IPS-NIHi11 (cell line): ENCODE measurements at places on chromosomes 13 and 19.

GRCh38 chr13:112635323-112635722 is 47.4 kb upstream of the TUBGCP3 start:
- DNase-seq = no peak

GRCh38 chr13:97849305-97849704 is 104.2 kb upstream of the IPO5 start:
- DNase-seq = peak; percentile 55

- DNase-seq = no peak
Measured at GRCh38 chr13:73585236-73585635, 526.4 kb downstream of the KLF5 start.

- no peak for DNase-seq
Measured at GRCh38 chr13:97003071-97003470, 8.8 kb upstream of the OXGR1 start.

DNA sequence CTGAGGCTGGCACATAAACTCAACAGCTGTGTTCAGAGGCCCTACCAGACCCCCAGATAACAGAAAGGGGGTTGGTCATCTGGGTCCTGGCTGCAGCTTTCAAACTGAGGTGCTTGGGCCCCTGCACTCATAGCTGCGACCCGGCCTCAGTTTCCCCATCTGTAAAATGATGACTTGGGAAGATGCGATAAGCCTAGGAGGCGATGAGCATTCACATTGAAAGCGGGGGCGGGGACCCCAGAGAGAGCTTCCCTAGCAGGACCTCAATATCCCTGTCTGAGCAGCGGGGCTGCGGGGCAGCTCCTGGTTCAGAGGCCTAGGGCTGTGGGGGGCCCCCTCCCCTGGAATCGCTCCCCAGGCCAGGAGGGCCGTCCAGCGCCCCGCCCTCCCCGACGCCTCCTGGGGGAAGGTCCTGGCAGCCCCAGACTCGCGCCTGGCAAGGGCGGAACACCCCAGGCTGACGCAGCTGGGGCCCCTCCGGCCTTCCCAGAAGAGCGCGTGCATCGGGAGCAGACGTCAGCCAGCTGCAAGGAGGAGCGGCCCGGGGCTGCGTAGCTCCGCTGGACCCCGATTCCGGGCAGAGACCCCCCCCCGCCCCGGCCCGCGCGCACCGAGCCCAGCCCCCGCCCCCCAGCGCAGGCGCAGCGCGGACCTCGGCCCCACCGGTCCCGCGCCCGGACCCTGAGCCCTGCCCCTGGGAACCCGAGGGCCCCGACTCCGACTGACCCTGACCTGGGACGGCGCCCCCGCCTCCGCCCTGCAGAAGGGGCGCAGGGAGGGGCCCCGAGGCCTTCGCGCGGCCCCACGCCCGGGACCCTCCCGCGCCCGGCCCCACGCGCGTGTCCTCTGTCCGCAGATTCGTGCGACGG is 3.5 kb downstream of the FSTL3 start:
- DNase-seq = peak; percentile 65

DNA sequence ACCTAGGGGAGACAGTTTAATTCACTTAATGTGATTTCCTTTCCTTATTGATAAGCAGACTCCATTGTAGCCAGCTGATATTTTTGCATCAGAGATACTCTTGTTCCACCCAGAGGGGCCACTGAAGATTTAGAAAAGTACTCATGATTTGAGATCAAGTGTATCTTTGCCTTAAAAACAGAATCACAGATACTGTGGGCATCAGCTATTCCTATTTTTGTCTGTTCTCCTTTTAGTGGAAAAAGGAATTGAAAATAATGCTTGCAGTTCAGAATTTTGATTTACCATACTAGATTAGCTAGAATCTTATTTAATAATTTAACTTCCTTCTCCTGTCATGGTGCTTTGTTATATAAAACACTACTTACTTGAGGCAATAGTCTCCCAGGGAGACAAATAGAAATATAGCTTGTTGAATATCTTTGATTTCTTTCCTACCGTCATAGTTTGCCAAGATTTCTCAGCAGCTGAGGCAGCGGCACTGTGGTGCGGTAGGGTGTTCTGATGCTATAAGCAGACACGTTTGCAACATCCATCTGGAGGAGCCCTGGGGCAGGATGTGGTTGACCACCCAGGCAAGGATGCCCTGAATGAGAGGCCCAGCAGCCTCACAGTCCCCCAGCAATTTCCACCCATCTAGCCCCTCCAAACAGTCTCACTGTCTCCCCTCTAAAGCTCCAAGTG is 47.0 kb upstream of the RAP2A start:
- no peak for DNase-seq

DNA sequence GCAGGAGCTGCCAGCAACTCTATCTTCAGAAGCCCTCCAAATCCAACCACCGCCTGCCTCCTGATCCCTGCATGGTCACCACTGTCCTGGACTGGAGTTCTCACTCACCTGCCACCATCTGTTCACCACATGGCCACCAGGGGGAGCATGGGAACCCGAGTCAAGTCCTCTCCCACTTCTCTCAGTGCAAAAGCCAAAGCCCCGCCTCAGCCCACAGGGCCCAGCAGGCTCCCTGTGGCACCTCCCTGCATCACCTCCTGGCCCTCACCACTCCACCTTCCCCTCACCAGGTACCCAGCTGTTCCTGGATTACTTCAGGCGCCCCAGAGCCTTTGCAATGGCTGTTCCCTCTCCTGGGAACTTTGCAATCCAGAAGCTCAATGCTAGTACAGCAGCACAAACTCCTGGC is 5.3 kb downstream of the DHPS start:
- peak; percentile 84 for DNase-seq
